GM12878 (cell line): ENCODE measurements at places on chromosomes 6 and 20. TPM values are rescaled to one million over a fixed set of nuclear protein-coding genes. Genes with fewer than 3 reads are reported as not detected.
A peak's percentile ranks its signal among the peaks of the same experiment; 100 is the strongest.

Gene EMILIN3
- not detected in 2 replicates for total RNA-seq

DNA sequence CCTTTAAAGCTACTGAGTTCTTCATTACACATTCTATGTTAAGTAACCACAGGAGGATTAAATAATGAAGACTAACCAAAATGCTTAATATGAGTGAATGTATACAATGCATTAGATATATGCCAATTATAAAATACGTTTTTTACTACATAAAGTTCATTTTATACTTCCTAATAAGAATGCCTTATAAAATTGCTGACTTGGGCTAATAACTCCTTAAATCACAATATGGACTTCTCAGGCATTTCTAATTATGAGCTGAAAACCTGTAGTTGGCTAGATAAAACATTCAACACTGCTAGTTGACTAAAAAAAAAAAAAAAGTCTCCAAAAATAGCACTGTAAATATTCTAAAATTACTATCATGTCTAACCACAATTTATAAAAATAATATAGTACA lies 11.8 kb downstream of the MAN1A1 start:
- H3K27me3 ChIP-seq = no peaks in the 10 kb centered on the region
- no peak overlapping the region for H3K4me3 ChIP-seq
- no peak for DNase-seq
- no peak overlapping the region for H3K27ac ChIP-seq

Gene PBOV1
- not detected in 2 replicates for total RNA-seq

Gene PREX1
- total RNA-seq = 108 and 114 TPM in 2 replicates

DNA sequence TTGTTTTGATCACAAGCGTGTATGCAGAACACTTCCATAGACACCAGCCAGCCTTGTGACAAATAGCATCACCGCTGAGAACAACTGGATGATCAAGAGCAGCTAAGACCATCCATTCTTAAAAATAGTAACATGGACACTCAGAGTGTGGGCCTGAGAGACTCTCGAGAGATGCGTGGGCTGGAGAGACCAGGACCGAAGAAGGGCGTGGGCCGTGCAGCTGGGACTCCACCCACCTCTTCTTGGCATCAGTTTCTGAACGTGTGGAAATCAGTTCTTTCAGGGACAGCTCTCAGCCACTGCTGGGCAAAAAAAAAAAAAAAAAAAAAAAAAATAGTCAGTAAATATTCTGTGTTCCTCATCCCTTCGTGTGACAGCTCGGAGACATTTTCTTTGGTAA lies 314.5 kb upstream of the CDH4 start:
- H3K4me1 ChIP-seq = no peaks in the 10 kb centered on the region
- no peak overlapping the region for H3K27ac ChIP-seq
- H3K27me3 ChIP-seq = no peaks in the 10 kb centered on the region
- H3K4me3 ChIP-seq = no peak overlapping the region

DNA sequence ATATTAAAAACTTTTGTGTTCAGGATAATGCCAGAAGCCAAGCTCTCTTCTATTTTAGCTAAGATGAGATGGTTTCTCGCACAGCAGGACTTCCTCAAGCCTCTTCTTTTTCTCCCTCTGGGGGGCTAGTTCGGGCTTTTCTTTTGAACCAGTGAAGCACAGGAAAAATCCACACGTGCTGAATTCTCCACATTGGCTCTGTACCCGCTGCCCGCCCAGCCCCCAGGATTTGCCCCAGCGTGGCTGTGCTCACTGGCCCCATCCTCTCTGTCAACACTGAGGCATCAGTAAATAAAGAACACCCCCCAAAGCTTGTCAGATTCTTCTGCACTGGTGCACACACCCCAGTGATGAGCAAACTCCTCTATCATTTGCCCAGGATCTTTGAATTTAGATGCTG lies 232.8 kb downstream of the ZNF217 start:
- H3K27me3 ChIP-seq = no peaks in the 10 kb centered on the region; the same call in 1 of the 2 replicates
- no peaks in the 10 kb centered on the region for H3K36me3 ChIP-seq
- no peak overlapping the region for H3K27ac ChIP-seq
- no peak for DNase-seq

GRCh38 chr20:48052475-48052835 lies 267.2 kb upstream of the SULF2 start:
- no peaks in the 10 kb centered on the region for H3K27me3 ChIP-seq
- H3K27ac ChIP-seq = no peak overlapping the region
- H3K36me3 ChIP-seq = no peaks in the 10 kb centered on the region
- H3K4me1 ChIP-seq = no peaks in the 10 kb centered on the region
- no peak overlapping the region for H3K4me3 ChIP-seq
- no peak for DNase-seq

DNA sequence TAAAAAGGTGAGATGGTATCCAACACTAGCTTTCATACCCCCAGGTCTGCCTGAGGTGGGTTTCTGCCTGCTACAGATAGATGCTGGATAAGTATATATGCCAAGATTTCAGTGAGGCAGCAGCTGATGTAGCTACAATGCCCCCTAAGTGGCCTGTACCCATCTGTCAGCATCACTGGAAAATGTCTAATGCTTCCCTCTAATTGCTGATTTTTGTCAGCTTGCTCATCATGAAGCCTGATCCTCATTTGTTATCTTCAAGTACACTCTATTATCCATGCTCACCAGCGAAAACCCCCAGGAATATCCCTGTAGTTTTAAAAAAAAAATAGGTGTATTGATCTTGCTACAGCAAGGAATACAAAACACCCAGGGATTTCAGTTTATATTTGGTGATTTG lies 32.2 kb downstream of the OPRM1 start:
- H3K4me1 ChIP-seq = no peaks in the 10 kb centered on the region
- no peak for DNase-seq
- H3K27me3 ChIP-seq = no peaks in the 10 kb centered on the region; the same call in 1 of the 2 replicates
- H3K36me3 ChIP-seq = no peaks in the 10 kb centered on the region
- no peak overlapping the region for H3K4me3 ChIP-seq
- H3K27ac ChIP-seq = no peak overlapping the region

Gene KHDC1L
- not detected in 2 replicates for total RNA-seq

- no peaks in the 10 kb centered on the region for H3K27me3 ChIP-seq
- no peak overlapping the region for H3K4me3 ChIP-seq
- H3K36me3 ChIP-seq = no peaks in the 10 kb centered on the region
- peaks cover 8% of the 10 kb centered on the region for H3K4me1 ChIP-seq
- H3K27ac ChIP-seq = no peak overlapping the region
Measured at GRCh38 chr20:45355209-45356084, 7.2 kb upstream of the SDC4 start.

DNA sequence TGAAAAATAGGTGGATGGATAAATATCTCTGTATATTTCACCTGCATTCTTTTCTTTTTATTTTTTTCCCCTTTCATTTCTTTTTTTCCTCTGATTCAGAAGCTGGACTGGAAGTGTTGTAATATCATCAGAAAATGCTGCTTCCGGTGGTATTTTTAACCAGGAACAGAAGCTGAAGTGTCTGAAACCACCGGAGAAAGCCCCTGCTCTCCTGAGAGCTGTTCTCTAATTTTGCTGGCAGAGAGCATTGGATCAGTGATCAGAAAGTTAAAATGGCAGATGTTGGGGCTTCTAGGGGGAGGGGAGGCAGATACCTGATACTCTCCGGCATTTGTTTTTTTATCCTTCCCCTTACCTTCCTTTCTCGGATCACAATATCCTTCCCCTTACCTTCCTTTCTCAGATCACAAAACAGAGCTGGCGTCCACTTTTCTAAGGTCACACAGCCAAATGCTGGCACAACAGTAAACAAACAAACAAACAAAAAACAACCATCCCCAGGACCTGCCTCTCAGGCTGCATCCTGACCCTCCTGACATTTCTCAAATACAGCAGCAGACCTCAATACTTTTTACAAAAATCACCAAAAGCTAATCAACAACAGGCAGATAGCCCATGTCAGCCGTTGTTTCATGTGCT lies 143.2 kb upstream of the ZNF217 start:
- DNase-seq = peak; percentile 79
- peak overlapping the region; percentile 69 for H3K4me3 ChIP-seq
- H3K27ac ChIP-seq = peak overlapping the region; percentile 86
- H3K4me1 ChIP-seq = peaks cover 56% of the 10 kb centered on the region
- H3K36me3 ChIP-seq = no peaks in the 10 kb centered on the region

DNA sequence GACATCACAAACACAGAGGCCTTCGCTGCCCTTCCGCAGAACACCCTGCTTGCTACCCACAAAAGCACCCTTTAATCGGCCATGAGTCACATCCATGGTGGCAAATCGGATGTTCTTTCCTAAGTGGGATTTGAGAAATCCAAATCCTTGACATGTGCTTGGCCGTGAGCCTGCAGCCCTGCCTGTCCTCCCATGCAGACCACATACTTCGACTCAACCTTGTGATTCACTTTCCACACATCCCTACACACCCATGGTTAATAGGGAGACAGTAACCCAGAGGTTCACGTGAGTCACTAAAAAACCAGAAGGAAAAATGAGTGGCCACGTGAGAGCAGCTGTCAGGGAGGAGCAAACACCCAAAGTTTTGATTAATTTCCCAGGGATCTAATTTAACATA lies 19.4 kb downstream of the RAMACL start:
- H3K4me1 ChIP-seq = no peaks in the 10 kb centered on the region
- H3K36me3 ChIP-seq = no peaks in the 10 kb centered on the region
- H3K27me3 ChIP-seq = no peaks in the 10 kb centered on the region
- DNase-seq = no peak
- no peak overlapping the region for H3K4me3 ChIP-seq
